ENCODE measurements at places on chromosomes 16 and 17.

GRCh38 chr17:18148586-18148985 lies 35.0 kb upstream of the ALKBH5 start:
- no peak for DNase-seq

DNA sequence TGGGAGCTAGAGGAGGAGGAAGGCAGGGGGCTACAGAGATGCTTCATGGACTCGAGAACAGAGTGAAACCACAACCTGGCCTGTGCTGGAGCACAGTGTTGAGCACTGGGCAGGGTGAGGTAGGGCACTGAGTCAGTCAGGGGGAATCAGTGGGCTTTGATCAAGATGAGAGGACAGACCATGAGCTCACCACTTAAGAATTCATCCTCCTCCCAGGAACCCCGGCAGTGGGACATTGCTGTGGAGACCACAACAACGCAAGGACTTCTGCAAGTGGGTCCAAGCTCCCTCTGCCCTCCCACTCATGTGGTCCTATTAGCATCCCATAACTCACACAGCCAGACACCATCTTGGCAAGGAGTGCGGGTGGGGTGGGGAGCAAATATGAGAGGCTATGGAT lies 1.7 kb upstream of the CES5A start:
- DNase-seq, result no peak

- DNase-seq, result no peak
Measured at GRCh38 chr17:4394208-4395110, 28.0 kb upstream of the UBE2G1 start.

GRCh38 chr17:32656886-32657285 lies 170.1 kb downstream of the CDK5R1 start:
- DNase-seq, result no peak

GRCh38 chr16:989354-989814 lies 7.8 kb downstream of the SOX8 start:
- DNase-seq, result no peak

DNA sequence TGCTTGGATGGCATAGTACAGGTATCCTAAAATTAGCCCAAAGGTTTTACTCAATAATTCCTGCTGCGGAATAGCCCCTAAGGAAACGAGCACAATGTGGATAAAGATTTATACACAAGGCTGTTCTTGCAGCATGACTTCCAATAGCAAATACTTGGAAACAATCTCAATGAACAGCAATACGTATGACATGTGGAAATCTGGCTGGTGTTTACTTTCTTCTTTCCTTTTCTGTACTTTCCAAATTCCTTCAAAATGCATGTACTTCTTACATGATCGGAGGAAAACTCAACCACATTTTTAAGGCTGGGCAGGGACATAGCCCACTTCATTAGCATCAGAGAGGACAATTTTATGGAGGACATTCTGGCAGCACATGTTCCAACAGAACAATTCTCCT lies 86.6 kb downstream of the C16orf95 start:
- DNase-seq, result no peak

DNA sequence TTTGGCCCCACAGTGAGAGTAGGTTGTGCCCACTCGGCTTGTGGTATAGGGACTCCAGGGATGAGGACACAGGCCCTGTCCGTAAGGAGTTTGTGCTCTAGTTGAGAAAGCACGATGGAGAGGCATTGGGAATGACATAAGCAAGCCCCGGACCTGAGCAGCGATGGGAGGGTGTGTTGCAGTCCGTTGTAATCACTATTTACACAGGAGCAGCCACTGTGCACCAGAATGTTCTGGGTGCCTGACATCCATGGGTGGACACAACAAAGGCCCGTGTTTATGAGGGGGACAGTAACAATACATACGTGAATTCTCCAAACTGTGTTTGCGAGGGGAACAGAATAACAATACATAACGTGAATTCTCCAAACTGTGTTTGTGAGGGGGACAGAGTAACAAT lies 86.8 kb downstream of the NPIPB11 start:
- no peak for DNase-seq

DNA sequence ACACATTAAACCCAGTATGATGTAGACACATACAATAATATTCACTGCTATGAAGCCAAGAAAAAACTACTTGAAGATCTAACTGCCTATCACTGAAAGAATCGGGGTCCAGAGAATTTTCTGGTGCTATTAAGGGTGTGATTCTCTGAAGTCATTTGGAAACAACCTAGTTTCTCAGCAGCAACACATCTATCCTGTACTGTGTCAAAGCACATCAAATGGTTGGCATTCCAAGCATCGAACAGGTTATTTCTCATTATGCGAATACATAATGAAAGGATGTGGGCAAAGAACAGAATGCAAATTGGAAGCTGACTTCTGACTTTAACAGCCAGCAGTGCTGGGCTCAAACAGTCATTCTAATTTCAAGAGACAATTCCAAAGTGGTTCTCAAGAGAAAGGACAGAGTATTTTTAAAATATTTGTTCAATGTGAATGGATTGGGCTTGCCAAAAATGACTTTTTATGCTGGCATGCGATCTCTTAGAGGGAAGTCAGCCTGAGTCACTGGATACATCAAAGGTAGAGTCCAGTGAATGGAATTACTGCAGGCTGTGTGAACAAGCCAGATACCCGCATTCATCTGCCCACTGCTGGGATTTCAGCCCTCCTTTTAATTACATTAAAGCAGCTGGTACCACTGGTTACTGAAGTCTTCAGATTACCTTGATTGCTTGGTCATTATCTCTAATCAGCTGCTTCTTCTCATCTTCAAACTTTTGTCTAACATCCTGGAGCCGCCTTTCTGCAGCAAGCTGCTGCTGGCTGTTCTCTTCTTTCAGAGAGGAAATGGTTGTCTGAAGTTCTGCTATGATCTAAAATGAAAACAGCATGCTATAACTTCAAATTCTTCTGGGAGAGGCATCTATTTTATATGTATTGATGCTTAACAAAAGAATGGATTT lies 181.2 kb upstream of the AXIN2 start:
- no peak for DNase-seq

DNA sequence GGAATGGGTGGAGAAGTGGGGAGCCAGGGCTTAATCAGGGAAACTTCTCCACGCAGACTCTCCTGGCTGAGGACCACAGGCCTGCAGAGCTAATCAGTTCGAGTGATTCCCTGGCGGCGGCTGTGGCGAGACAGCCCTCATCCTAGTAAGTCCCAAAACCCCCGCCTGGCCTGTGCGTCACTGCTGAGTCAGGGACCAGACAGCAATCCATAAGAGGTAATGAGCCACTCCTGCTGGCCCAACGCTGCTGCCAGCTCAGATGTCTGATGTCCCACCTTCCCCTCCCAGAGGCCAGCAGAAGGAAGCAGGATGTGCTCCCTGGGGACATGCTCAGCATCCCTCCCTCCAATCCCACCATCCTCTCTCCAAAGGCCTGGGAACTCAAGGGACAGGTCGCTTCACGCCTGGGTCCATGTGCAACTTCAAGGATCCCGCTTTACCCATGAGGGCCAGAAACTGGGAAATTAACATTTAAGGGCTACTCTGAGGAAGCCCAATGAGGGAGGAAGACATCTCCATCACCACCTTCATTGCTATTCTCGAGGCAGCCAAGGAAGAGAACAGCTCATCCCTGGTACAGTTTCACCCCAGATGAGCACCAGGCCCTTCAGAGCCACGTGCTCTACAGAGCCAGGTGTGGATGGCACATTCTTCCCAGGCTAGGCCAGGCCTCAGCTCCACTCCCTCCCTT lies 7.9 kb downstream of the ACLY start:
- no peak for DNase-seq

DNA sequence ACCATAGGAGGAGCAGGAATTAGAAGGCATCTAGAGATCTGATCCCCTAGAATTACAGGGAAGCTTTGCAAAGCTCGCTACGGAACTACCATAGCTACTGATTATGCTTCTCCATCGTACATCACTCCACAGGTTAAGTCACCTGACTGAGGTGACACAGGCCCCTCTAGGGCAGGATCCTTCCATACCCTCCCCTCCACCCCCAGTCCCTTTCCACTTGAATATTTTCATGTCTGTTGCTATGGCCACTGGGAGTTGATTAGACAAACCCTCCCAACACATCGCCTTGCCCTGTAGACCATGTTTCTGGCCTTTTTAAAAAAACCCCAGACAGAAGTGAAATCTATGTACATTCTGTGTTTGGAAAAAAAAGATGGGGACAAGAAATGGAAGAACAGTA lies 287.1 kb downstream of the SOX9 start:
- no peak for DNase-seq

DNA sequence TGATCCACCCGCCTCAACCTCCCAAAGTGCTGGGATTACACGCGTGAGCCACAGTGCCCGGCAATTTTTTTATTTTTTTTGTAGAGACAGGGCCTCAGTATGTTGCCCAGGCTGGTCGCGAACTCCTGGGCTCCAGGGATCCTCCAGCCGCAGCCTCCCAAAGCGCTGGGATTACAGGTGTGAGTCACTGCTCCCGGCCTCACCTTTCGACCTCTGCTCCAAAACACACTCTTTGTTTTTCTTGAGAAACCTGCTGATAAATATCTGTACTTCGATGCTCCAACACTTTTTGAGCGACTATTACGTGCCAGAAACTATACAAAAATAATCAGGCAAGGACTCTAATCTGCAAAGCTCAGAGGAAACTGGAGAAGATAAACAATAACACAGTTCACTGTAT lies 1.0 kb downstream of the MED1 start:
- no peak for DNase-seq

DNA sequence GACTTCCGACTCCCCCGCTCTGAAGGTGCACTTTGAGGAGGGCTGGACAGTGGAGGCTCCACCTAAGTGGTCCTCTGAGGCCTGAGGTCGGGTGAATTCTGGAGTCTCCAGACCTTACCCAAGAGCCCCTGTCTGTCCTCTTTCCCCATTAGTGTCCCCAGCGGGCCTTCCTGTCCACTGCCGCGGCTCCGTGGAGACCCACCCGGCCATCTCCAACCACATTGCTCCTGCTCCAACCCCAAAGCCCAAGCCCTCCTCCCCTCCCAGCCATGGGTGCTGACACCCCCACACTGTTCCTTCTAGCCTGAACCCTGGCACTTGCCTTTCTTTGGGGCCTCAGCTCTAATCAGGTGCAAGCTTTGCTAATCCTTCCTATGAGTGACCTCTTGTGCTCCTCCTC lies 283.1 kb upstream of the TNRC6C start:
- no peak for DNase-seq

DNA sequence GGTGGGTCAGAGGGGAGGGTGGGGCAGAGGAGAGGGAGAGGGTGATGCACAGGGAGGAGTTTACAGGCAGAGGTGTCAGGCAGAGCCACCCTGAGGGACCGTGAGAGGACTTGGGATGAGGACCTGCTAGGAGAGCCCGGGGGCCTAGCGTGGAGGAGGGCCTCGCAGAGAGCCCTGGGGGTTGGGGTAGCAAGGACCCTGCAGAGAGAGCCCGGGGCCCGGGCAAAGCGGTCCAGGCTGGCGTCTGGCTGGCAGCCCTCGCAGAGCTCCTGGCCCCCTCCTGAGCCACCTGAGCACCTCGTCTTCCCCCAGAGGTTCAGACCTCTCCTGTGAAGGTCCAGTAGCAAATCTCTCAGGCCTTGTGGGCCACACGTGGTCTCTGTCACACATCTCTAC lies 42.0 kb upstream of the ZNF469 start:
- DNase-seq, result no peak

All from brain pericyte (primary cell).